HTR-8/SVneo (cell line): ENCODE measurements at places on chromosomes 13 and 19.

DNA sequence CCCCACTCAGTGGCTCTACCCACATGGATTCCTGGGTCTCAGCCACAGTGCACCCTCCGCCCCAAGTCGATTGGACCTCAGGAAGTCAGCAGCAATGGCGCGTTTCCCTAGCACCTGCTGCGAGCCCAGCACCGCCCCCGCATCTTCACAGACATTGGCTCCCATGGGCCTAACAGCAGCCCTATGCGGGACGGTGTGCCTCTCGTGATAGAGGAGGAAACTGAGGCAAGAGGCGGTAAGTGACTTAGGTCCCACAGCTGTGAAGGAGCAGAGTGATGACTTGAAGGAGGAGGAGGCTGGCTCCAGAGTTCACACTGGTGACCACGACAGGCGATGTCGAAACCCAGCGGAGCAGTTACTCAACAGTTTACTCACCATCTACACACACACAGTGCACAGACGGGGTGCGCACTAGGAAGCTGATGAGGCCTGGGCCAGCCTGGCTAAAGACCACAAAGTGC is 104.5 kb upstream of the SOX1 start:
- no peak for DNase-seq

DNA sequence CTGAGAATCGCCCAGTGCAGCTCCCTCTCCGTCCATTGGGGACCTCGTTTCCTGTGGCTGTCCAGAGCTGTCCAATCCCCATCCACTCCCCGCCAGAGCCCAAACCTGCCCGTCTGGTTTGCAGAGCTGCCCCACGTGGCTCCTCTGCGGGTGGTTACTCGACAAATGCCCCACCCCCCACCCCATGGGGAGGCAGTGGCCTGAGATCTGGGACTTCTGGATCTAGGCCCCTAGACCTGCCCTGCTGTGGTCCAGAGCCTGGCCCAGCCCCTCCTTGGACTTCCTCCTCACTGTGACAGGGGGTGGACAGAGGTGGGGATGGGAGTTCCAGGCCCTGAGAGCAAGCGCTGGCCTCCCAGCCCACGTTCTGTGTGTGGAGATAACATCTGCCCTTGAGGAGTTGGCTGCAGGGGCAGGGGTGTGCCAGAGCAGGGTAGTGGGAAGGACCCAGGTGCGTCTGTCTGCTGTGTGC is 29.1 kb downstream of the PAK4 start:
- DNase-seq = no peak

- DNase-seq = no peak
Observed at GRCh38 chr19:3477506-3477905, 2.8 kb downstream of the SMIM24 start.

DNA sequence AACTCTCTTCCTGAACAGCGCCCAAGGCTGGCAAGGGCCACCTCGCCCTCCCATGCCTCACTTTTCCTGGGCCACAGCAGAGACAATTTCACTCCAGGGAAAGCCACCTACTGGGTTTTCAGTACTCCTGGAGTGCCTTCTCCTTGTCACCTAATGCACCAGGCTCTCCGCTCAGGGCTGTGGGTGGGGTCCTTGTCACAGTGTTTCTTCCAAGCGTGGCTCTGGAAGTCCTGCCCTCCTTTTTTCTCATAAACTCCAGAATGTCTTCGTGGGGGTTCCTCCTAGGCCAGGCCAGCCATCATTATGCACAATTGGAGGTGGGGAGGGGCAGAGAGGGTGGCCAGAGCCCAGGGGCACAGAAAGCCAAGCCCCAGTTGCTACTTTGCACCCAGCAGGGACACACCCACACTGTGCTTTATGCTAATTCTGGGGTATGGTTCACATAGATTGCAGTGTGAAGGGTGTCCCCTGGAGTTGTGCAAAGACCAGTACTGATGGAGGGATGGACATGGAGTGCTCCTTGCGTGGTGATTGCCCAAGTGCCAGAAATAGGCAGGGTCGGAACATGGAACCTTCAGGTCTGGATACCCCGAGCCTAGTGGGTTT is 78.8 kb downstream of the CHST8 start:
- no peak for DNase-seq

DNA sequence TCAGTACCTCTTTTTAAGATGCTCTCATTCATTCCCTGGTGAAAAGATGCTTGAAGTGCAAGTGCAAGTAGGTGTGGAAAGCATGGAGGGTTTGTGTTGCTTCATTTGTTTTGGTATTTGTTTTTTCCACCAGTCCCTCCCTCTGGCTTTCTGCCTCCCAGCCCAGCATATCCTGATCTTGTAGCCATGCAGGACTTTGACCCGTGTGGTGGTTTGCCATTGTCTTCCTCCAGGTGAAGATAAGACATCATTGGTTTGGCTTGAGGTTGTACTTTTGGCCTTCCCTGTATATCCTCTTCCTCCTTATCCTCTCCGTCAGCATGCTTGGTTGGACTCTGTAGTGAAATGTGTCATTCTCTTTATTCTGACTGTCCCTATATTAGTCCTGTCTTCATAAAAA is 9.1 kb downstream of the SPINT2 start:
- no peak for DNase-seq

GRCh38 chr19:51090471-51090870 is 7.8 kb upstream of the KLK14 start:
- DNase-seq = no peak

GRCh38 chr19:13328241-13328640 is 178.0 kb downstream of the IER2 start:
- no peak for DNase-seq

DNA sequence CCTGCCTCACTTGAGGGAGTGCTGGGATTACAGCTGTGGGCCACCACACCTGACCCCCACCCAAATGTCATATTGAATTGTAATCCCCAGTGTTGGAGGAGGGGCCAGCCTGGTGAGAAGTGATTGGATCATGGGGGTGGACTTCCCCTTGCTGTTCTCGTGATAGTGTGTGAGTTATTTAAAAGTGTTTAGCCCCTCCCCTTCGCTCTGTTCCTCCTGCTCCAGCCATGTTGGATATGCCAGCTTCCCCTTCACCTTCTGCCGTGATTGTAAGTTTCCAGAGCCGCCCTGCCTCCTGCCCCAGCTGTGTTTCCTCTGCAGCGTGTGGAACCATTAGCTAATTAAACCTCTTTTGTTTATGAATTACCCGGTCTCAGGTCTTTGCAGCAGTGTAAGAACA is 13.7 kb downstream of the CHAMP1 start:
- no peak for DNase-seq

GRCh38 chr13:38348861-38349389 is 726 bp upstream of the UFM1 start:
- DNase-seq = no peak

DNA sequence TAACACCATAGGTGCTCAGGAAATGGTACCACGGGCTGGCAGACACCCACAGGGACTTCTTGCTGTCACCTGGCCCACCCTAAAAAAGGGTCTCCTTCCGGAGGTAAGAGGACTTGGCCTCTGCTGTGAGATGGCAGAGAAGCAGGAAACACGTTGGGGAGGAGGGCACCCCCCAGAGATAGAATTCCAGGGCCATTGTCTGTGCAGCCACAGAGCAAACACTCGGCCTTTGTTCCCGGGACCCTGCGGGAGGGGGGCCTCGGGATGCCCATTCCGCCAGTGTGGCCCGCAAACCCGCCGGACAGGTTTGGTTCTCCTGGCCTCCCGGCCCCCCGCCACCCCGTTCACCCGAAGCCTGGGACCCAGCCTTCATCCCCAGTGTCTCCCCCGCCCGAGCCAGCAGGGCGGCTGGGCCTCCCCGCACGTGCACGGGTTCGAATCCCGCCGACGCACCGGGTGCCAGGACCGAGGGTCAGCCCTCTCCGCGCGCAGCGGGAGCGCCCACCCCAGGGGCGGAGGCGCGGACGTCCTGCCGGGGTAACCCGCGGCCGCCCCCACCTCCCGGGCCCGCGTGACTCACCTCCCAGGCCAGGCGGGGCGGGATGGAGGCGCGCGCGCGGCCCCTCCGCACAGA is 714 bp downstream of the PLPP2 start:
- DNase-seq = peak; percentile 48

- no peak for DNase-seq
Observed at GRCh38 chr13:53174545-53174944, 145.9 kb downstream of the OLFM4 start.

DNA sequence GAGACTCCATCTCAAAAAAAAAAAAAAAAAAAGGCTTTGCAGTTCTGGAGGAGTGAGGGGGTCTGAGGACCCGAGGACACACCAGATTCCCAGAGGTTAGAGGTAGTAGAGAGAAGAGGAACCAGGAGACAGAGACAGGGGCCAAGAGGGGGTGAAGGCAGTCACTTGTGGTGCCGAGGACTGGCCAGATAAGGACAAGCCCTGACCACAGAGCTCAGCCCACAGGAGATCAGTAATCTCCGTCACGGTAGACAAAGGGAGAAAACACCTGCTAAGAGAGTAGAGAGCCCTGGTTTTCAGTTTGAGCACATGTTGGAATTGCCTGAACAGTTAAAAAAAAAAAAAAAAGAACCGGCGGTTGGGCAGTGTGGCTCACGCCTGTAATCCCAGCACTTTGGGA is 1.7 kb upstream of the PRAM1 start:
- no peak for DNase-seq

GRCh38 chr13:33184112-33184490 is 101.5 kb downstream of the STARD13 start:
- DNase-seq = no peak

- no peak for DNase-seq
Observed at GRCh38 chr13:36192166-36192565, 22.2 kb downstream of the SOHLH2 start.

DNA sequence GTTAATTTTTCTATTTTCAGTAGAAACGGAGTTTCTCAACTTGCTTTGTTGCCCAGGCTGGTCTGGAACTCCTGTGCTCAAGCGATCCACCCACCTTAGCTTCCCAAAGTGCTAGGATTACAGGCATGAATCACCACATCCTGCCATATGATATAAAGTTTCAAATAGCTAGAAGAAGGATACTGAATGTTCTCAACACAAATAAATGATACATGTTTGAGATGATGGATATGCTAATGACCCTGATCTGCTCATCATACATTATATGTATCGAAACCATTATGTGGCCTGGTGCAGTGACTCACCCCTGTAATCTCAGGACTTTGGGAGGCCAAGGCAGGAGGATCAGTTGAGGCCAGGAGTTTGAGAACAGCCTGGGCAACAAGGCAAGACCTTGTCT is 11.5 kb downstream of the CIB3 start:
- DNase-seq = no peak

DNA sequence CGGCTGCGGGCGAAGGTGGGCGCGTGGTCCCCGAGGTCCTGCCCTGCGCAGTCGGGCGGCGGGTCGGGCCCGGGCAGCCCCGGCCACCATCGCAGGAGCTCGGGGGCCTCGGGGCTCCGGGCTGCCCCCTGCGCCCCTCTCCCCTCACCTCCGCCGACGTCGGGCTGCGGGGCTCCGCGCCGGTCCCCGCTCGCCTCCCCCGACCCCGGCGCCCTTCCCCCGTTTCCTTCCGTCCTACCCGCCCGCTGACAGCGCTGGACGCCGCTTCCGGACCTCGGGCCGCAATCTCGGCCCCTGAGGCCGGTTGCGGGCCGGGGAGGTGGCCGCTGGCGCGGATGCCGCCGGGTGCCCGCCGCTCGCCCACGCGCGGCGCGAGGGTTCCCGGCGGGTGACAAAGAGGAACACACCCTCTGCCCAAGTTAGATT is 720 bp downstream of the FARP1 start:
- no peak for DNase-seq

GRCh38 chr19:45955905-45956608 is 17.6 kb downstream of the NOVA2 start:
- DNase-seq = no peak

GRCh38 chr13:65844266-65844841 is 1385.8 kb downstream of the PCDH9 start:
- no peak for DNase-seq

DNA sequence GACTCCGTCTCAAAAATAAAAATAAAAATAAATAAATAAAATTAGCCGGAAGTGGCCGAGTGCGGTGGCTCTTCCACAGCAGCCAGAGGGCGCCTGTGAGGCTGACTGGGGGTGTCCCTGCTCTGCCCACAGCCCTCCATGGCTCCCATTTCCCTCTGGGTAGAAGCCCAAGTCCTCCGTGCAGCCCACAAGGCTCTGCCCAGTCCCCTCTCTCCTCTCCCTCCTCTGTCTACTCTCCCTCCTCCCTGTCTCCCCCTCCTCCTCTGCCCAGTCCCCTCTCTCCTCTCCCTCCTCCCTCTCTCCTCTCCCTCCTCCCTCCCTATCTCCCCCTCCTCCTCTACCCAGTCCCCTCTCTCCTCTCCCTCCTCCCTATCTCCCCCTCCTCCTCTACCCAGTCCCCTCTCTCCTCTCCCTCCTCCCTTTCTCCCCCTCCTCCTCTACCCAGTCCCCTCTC is 20.4 kb downstream of the MISP start:
- no peak for DNase-seq

GRCh38 chr13:30871588-30872275 is 34.3 kb upstream of the MEDAG start:
- no peak for DNase-seq

DNA sequence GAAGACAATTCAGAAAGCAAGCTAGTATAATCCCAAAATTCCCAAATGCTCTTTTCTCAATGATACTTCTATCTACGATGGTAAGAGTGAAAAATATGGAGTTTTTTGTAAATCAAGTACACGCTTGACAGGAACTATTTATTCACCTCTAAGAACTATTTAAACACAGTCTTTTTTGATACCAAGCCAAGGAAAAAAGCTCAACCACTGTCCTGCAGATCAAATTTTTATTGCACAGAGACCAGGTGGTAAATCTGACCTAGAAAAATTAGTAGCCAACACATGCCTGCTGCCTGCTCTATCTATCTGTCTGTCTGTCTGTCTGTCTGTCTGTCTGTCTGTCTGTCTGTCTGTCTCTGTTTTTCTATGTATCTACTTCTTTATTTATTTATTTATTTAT is 292.2 kb downstream of the MZT1 start:
- no peak for DNase-seq

DNA sequence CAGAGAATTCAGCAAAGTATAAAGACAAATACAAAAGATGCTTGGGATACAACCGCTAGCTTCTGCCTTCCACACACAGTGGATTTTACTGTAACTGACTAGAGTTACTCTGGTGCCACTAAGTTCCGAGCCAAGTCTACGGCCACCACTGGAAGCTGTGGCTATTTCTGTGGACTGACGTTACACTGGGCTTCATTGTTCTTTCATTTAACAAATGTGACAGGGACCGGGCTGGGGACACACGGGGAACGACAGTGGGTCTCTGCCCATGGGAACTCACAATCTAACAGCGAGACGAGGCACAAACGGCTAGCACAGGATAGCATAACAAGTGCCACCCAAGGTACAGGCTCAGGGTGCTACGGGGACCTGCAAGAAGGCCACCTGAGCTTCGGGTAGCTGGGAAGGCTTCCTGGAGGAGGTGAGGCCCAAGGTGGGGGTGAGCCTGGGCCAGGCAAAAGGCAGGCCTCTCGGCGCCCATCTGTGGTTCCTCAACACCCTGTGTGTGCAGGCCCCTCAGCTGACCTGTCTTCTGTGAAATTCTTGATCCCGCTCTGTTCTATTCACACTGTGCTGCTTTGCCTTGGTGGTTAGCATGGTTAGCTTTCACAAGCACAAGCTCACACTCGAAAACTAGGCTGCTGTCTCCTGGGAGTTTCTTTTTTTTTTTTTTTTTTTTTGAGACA is 10.3 kb upstream of the IL4I1 start:
- no peak for DNase-seq
